Suppressor macrophage treated with lipopolysaccharide for 4 hours (primary cell): ENCODE measurements at places on chromosomes 12 and 14.
A peak's percentile ranks its signal among the peaks of the same experiment; 100 is the strongest.

- DNase-seq, result peak; percentile 75
These were observed 60.6 kb downstream of the PTPRB start for GRCh38 chr12:70576341-70577282.

DNA sequence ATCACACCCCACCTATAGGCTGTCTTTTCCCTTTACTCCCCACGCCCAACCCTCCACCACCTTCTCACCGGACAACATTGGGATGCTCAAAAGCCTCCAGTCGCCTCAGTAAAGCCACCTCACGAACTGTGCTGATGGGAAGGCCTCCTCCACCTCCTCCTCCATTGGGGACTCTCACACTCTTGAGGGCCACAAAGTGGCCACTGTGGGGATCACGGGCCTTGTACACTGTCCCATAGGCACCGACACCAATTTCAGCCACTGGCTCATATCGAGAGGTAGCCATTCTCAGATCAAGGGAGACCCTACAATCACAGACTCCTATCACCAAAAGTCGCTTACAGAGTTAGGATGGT lies 700 bp downstream of the CDK4 start:
- DNase-seq, result no peak

- DNase-seq, result peak; percentile 3
These were observed 360.5 kb downstream of the FUT8 start for GRCh38 chr14:65772921-65773574.

DNA sequence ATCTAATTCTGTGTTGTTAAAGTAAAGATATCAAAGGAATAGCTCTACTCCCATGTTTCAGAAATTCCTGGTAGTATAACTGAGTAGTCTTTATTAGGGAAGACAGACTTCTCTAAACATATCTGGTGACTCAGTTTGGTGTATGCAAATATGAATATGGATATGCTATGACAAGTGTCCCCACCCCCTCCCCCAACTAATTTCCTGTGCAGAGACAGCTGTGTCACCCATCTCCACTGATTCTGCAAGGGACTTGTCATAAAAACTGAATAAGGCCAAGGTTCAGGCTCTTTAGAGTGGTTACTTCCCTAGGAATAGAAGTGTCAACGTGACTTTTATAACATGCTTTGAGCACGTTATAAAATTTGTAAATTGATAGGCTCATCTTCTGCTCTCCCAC lies 429.1 kb downstream of the DAD1 start:
- DNase-seq, result peak; percentile 75

- DNase-seq, result no peak
These were observed 141.8 kb upstream of the G2E3 start for GRCh38 chr14:30417121-30417520.

DNA sequence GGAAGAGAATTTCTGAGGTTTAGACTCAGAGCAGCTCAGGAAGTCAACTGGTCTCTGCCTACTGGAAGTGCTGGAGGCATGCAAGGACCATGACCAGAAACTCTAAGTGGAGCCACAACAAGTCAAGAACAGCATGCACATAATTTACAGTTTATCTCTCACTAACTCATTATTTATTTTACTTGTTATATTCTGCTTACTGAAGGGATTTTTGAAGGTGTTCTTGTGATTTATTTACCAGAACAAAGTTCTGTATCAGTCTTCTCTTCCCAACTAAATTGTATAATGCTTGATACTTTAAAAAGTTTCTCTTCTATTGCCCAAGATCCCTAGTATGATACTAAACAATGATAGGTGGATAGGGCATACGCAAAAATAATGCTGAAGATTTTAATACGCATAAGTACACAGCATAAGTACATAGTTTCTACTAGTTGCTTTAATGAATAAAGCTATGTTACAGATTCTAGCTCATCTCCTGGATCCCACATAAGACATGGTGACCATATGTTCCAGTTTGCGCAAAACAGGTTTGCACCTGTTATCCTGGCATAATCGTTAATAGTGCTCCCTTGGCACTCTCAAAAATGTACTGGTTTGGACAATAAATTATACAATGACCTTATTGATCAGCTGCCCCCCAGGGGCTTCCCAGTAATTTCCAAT lies 11.6 kb upstream of the SPTB start:
- no peak for DNase-seq

- DNase-seq, result peak; percentile 82
These were observed 60.6 kb downstream of the SLC25A47 start for GRCh38 chr14:100383727-100384158.

GRCh38 chr12:39442831-39443080 lies 164 bp downstream of the KIF21A start:
- DNase-seq, result no peak

- DNase-seq, result no peak
These were observed 5.4 kb upstream of the ANO4 start for GRCh38 chr12:100789146-100789545.

GRCh38 chr14:58964598-58964928 lies 223.9 kb upstream of the DAAM1 start:
- no peak for DNase-seq

GRCh38 chr12:131773582-131774221 lies 54.5 kb upstream of the MMP17 start:
- peak; percentile 31 for DNase-seq

GRCh38 chr12:19836456-19836855 lies 397.2 kb downstream of the AEBP2 start:
- DNase-seq, result no peak
